Stimulated activated CD4-positive, alpha-beta T cell treated with anti-CD3 and anti-CD28 coated beads, Interleukin-12 subunit alpha, Interleukin-12 subunit beta, amount 100 ng/mL, for 48 hours (primary cell): ENCODE measurements at places on chromosomes 1 and 21.

GRCh38 chr1:105608713-105609112, 1447.8 kb upstream of the PRMT6 start:
- no peak for DNase-seq

DNA sequence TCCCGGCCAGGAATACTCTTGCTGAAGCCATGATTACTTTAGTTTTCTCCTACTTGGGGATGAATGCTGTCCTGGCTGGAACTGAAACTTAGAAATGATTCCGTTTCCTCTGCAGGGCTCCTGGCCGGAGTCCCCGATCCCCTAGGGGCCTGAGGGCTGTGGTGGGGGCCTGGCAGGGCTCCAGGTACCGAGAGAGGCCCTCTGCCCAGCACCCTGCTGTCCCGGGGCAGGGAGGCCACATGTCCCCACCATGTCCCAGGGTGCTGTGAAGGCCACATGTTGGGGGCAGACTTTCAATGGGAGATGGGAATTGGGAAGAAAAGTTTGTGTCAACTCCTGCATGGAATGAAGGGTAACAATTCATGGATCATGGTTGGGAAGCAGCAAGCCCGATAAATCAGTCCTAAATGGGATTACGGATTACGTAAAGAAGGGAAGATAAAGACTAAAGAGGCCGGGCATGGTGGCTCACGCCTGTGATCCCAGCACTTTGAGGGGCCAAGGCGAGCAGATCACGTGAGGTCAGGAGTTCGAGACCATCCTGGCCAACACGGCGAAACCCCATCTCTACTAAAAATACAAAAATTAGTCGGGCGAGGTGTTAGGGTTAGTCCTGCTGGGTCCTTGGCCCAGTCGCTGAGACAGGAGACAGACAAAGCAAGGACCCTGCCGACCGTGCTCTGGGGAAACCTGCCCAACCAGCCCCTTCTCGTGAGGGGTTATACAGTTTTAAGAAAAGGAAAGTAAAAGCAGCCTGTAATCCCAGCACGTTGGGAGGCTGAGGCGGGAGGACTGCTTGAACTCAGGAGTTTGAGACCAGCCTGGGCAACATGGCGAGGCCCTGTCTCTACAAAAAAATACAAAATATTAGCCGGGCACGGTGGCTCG, 37.6 kb downstream of the MORN1 start:
- no peak for DNase-seq

GRCh38 chr1:191992118-191992517, 166.1 kb upstream of the RGS18 start:
- no peak for DNase-seq

- no peak for DNase-seq
Observed at GRCh38 chr1:246032984-246033383, 474.1 kb downstream of the SMYD3 start.

DNA sequence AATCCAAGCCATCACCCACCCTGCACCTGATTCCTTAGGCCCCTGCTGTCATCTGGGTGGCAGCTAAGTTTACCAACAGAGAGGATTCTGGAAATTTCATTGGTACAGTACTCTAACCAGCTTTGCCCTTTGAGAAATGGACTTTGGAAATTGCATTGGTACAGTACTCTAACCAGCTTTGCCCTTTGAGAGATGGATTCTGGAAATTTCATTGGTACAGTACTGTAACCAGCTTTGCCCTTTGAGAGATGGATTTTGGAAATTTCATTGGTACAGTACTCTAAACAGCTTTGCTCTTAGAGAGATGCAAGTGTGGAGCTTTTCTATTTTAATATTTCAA, 42.5 kb downstream of the MAB21L3 start:
- no peak for DNase-seq

- DNase-seq: no peak
Observed at GRCh38 chr1:198153103-198153502, 3.7 kb upstream of the NEK7 start.

- DNase-seq: no peak
Observed at GRCh38 chr1:159184201-159184600, 12.8 kb downstream of the CADM3 start.

- DNase-seq: no peak
Observed at GRCh38 chr1:246110343-246111219, 396.5 kb downstream of the SMYD3 start.

- no peak for DNase-seq
Observed at GRCh38 chr1:37851262-37851661, 8.1 kb downstream of the MTF1 start.

DNA sequence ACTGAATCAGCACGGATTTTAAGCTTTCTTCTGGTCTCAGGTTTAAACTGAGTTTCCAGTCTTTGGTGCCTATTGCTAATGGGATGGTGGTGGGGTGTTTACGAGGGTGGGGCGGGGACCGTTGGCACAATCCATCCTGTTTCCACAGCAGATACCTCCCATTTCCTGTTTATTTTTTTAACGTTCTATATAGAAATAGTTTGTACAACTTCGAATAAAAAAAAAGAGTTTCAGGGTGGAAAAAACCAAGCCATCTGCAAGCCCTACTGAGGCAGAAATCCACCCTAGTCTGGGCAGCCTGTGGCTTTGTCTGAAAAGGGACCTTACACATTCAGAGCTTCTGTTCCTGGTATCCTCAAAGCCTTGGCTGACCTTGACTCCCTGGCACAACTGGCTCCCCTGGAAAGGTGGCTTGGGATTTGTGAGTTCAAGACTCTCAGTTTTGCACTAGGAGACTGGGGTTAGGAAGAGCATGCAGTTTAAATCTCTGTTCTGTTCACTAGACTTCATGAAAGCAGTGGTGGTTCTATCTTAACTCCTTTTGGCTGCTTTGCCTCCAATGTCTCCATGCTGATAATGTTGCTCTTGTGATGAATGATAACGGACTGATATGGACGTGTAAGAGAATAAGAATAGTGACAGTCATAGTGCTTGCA, 46.7 kb downstream of the VANGL2 start:
- DNase-seq: no peak

GRCh38 chr1:64535938-64536835, 66.3 kb downstream of the CACHD1 start:
- DNase-seq: no peak

GRCh38 chr1:2194319-2194897, at the start of gene FAAP20:
Gene FAAP20, minus strand, starts transcription at chr1:2194772. Its CDS starts 23 bp downstream, at chr1:2194749.
- DNase-seq: peak; percentile 56

- no peak for DNase-seq
Observed at GRCh38 chr1:229620876-229621275, 5.0 kb downstream of the TAF5L start.

DNA sequence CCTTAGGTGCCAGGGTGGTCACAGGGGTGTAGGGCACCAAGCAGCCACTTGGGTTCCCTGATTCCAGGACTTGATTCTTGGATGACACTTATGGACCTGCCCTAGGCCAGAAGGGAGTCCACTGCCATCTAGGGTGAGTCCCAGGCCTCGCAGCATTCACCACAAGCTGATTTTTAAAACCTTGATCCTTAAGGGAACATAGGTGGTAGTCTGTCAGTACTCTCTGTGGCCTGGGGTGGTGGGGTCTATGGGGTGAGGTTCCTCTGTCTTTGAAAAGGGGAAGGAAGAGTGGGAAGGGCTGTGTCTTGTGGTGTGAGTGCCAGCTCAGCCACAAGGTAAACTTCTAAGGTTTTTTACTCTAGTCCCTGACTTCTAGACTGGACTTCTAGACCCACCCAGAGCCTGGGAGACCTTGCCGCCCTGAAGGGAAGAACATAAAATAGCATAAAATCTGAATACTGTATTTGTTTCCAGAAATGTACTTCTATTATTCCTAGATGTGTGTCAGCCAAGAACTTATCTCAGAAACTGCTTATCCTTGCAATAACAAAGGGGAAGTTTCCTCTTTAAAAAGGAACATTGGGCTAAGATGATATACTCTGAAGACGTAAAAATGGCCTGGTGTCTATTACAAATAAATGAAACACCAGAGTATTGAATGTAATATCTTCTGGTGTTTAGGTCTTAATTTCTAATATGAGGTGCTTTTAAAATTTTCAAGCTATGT, 757.3 kb downstream of the LTN1 start:
- DNase-seq: no peak

GRCh38 chr1:162404550-162405160, 7.3 kb downstream of the SH2D1B start:
- DNase-seq: no peak

DNA sequence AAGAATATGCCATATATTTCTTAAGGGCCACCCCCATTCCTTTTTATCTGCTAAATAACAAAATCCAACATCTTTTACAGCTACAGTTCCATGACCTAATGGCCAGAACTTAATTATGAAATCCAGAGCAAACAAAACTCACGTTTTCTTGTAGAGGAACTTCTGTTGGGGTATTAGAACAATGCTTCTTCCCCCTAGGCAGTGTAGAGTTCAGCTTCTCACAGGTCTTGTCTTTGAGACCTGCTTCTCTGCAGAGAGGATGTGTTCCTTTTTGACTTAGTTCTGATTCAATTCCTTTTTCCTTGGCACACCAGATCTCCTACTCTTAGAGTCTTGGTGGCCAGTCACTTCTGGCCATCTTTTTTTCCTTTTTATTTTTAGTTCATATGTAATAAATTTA, 22.2 kb downstream of the VAV3 start:
- no peak for DNase-seq

DNA sequence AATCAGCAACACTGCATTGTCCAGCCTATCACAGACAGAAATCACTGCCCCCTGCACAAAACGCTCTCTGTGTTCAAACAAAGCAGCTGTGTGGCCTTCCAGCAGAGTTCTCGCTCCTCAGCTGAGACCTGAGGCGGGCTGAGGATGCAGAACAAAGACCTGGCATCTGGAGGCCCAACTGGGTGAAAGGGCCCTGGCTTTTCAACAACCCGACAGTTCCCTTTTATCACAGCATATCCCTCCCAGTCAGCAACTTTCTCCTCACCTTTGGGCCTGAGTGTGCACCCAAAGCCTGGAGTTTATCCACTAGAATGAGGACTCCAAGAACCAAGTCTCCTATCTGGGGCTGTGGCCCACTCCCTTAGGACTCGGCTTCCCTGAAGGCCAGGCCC, 42.6 kb upstream of the A3GALT2 start:
- no peak for DNase-seq

- peak; percentile 65 for DNase-seq
Observed at GRCh38 chr1:172658871-172659453, at the start of gene FASLG. Gene FASLG, plus strand, starts transcription at chr1:172659103. Its CDS starts 99 bp downstream, at chr1:172659202.

DNA sequence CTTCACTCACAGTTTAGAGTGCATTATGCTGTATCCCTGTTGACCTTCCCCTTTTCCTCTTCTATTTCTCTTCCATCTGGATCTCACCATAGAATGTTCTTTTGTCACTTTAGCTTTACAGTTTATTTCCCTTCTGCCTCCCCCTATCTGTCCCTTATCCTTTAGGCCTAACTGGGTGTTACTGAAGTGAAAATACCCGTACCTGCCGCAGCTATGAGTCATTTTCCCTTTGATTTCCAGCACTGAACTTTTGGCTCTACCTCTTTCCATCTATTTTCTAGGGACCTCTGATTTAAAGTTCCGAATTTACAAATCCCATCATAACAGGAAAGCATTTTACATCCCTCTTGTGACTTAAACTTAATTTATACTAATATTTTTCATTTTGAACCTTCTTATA, 19.7 kb downstream of the ITSN1 start:
- DNase-seq: no peak

DNA sequence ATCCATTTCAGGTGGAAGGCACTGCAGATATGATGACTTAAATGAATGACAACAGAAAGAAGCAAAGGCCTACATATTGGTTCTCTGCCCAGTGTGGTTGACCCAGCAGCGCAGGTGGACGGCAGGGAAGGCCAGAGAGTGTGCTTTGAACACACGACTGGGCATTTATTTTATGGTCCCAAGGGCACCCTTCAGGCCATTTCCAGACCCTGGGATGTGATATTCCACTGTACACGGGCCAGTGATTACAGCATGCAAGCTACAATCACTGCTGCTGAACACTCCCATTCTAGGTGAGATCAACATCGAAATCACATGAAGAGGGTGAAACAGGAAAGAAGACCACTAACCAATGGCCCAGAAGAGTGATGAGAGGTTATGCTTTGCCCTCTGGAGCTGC, 33.8 kb downstream of the PCNX2 start:
- no peak for DNase-seq

- DNase-seq: no peak
Observed at GRCh38 chr1:204567071-204567470, 50.9 kb downstream of the MDM4 start.

DNA sequence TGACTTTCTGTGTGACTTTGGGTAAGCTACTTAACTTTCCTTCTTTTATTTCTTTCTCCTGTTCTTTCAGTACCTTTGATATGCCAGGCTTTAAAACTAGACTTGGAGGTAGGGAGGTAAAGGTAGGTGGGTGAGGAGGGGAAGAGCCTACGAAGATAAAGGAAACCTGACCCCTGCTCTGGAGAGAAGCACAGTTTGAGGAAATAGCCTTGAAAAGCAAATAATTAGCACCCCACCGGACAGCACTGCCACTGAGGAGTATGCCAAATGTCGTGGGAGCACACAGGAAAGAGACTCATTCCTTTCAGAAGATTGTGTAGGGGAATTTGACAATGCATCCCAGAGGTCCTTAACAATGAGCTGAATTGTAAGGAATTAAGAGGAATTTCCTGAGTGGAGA, 65.2 kb upstream of the SPAG17 start:
- no peak for DNase-seq

DNA sequence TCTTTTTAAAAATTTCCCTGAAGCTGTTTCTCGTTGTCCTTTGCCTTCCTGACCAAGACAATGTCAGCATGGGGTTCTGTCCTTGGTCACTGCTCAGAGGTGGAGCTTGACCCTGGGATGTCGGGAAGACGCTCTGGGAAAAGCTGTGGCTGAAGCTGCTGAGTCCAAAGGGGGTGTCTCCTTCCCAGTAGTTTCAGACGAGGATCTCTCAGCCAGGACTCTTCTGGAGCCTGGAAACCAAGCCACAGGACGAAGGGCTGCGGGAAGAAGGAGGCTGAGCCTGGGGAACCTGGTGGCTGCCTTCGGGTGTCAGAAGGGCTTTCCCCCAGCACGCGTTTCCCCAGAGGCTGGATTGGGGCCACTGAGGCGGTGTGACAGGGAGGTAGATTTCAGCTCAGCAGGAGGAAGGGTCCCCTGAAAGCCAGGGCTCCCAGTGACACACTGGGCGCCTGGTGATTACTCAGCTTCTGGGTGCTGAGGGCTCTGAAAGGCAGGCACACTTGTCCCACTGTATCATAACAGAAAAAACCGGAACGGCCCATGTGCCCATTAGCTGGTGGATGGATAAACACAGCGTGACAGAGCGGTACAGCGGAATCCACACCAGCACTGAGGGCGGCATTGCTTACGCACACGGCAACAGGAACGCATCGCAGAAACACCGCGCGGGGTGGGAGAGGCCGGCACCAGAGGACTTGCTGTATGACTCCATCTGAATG, 5.0 kb upstream of the KRTAP12-1 start:
- no peak for DNase-seq

GRCh38 chr1:41504114-41505035, 19.9 kb upstream of the EDN2 start:
- DNase-seq: no peak

DNA sequence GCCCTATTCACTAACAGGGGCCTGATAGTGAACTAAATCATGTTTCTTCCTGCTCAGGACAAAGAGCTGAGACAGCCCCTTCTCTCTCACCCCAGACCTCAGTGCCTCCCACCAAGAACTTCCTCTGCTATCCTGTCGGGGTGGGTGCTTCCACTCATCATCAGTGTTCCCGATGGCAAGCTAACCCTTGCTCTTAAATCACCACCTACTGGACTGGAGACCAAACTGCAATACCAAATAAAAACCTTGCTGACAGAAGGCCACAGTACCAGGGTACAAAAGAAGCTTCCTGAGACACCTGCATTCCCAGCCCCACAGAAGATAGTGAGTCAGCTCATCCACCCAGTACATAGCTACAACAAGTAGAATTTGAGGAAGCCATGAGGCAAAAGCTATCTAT, 799.5 kb downstream of the LTN1 start:
- no peak for DNase-seq
